ENCODE measurements at places on chromosomes 2 and 18.
A peak's percentile ranks its signal among the peaks of the same experiment; 100 is the strongest.

GRCh38 chr2:69718338-69718965 is 23.5 kb upstream of the ANXA4 start:
- DNase-seq, result no peak

GRCh38 chr2:65024149-65024829 is 31.9 kb upstream of the CEP68 start:
- DNase-seq, result no peak

DNA sequence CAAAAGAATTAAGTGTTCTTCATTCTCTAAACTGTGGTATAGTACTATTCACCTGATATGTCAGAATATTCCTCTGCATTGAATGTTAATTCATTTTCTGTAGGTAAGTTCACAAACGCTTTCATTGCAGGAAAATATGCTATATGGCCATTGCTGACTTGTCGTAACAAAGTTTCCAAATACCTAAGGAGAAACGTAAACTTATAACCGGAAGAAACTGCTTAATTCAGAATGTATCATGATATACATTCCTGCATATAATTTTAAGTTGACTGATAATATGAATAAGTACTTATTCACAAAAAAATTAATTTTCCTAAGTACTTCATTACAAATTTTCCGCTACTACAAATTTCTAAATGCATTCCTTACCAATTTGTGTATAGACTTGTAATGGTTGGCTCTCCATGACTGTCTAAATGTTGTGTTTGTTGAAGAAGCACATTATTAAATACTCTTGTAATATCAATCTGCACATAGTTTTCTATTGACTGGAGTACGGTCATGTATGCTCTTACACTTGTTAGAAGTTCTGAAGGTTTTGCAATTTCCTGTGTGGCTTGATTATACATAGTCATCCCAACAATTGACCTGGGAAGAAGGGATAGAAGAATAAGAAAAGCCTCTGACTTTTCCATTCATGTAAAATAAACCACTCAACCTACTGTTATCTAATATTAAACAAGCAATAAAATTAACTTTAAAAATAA is 85.4 kb downstream of the NCKAP1 start:
- no peak for DNase-seq

DNA sequence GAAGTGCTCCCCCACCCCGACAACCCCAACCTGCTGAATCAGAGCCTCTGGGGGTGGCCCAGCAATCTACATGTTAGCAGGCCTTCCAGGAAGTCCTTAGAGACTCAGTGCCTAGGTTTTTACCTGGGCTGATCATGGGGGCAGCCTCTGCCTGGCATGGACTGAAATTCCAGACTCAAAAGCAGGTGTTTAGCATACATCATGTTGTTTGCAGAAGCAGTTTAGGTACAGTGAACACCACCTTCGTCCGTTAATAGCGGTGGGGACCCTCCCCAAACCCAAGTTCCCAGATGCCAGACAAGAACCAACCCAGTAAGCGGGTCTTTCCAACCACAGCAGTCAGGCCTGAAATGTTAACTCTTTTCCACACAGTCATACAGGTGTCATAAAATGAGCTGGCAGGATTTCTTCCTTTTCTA is 26.4 kb upstream of the GALR1 start:
- no peak for DNase-seq

- no peak for DNase-seq
Measured at GRCh38 chr2:109365131-109365530, 236.1 kb downstream of the SH3RF3 start.

- no peak for DNase-seq
Measured at GRCh38 chr2:10028407-10028987, 14.9 kb upstream of the KLF11 start.

GRCh38 chr18:5415665-5416064 is 120.1 kb upstream of the ZBTB14 start:
- DNase-seq, result no peak

DNA sequence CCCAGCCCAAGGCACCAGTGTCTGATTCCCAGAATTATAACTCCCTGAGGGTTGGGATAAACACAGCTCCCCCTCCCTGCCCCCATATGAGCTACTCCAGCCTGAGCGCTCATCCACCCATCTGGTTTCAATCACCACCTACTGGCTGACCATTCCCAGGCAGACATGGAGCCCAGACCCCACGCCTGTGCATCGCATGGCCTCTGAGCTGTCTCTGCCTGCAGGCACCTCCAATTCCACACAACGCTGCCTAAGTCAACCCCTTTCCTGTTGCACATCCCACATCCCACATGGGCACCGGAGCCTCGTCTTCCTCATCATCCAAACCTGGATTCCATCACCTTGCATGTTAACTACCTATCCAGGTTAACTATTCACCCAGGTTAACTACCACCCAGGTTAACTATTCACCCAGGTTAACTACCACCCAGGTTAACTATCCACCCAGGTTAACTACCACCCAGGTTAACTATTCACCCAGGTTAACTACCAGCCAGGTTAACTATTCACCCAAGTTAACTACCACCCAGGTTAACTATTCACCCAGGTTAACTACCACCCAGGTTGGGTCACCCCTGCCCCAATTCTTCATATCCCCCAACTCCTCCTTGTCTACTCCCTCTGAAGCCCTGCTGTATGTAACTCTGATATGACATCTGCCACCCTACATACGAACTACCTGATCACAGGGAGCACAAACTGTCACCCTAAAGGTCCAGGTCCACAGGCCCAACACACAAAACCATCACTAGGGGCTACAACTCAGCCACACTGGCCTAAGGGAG is 47.8 kb downstream of the TEX51 start:
- DNase-seq, result no peak

DNA sequence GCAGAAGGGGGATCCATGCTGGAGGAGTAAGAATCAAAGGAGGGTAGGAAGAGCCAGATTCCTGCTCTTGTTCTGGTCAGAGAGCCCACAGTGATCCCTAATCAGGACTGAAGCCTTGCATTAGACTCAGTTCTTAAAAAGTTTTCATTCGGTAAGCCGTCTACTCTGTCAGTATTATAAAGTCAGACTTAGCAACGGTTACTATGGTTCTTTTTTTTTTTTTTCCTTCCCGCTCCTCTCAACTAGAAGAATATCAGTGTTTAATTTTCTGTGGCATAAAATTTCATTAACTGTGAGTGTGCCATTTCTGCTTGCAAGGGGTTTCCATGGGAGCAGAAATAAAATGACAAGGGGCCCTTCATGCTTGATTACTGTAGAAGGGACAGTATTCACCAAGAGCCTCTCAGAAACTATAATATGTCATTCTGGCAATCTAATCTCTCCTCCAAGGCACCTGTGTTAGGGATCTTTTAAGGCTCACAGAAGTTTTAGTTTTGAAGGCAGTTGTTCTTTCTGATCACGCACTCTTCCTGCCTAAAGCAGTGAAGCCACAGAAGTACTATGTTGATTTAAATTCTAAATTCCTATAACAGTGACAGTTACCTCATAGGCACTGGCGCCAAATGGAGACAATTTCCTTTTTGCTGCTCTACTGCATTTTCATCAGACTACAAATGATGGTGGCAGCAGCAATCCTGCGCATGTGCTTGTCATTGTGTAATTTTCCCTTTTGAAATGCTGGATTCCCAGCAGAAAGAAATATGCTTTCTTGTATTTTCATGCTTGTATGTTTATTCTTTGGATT is 57.0 kb downstream of the OSBPL6 start:
- no peak for DNase-seq

DNA sequence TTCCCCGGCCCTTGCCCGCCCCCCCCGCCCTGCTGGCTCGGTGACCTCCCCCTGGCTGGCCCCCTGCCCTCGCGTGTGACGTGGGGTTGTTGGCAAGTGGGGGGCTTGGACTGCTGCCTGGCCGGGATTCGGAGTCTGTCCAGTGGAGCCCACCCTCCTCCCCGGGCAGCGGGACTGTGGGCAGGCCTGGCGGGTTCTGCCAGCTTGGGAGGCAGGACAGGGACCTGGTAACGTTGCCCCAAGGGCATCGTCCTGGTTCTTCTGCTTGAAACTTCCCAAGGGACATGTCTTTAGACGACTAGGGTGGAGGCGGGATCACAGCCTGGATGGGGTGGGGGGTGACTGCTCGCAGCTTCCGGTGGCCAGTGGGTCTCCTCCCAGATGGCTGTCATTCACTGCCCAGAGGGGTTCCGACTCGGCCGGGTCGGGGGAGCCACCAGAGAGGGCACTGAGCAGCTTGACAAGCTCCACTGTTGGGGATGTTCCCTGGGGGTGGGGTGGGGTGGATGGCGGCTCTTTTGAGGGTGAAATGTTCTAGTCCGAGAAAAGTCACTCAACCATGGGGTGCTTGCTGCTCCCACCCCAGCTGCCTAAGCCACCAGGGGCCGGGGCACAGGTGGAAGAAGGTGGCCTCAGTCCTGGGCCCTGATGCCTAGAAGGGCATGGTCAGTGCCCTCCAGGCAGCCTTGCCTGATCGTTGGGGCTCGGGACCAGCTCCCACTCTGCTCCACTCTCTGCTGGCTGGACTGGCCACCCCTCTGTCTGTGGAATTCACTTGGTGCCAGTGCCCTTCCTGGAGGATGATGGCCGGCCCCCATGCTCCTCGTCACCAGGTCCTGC is 4.3 kb upstream of the HS6ST1 start:
- DNase-seq, result peak; percentile 43

GRCh38 chr2:97546711-97547110 is 43.0 kb downstream of the ANKRD36B start:
- DNase-seq, result no peak

DNA sequence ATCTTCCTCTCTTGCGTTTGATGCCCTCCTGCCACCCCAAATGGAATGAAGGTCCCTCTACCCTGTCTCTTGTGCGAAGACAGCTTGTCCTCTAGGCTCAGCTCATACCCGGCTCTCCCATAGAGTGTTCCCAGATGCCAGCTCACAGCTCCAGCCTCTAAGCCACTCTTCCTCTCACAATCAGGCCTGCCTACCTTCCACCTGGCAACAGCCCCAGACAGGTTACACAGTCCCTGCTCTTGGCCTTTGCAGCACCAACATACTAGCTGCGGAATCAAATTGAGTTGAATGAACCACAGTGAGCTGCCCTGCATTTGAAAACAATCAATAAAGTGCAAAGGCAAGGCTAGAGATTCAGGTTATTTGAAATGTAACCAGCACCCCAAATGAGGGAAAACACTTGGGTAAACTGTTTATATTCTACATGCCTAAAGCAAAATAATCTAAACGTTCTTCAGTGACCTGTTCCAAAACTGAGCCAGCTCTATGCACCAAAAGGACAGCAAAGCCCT is 105.1 kb downstream of the COL4A4 start:
- no peak for DNase-seq

DNA sequence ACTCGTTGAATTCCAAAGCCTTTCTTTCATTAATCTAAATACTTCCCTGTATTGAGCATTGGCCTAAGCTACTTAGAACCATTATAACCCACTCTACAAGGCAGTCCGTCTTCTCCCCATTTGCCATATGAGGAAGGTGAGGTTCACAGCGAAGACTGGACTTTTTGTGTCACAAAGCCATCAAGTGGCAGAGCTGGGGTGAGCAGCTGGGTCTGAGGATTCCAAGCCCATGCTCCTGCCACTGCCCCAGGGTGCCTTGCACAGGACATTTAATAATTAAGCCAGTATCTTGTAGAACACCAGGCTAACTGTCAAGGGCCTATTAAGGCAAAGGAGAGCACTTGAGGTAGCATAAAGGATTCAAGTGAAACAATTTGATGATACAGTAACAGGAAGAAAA is 68.8 kb upstream of the ZNF397 start:
- DNase-seq, result no peak

- DNase-seq, result no peak
Measured at GRCh38 chr2:217645896-217646295, 356.9 kb downstream of the TNS1 start.

Measured in ovary (tissue), 10 donors.